ENCODE measurements at places on chromosomes 7 and 10.

DNA sequence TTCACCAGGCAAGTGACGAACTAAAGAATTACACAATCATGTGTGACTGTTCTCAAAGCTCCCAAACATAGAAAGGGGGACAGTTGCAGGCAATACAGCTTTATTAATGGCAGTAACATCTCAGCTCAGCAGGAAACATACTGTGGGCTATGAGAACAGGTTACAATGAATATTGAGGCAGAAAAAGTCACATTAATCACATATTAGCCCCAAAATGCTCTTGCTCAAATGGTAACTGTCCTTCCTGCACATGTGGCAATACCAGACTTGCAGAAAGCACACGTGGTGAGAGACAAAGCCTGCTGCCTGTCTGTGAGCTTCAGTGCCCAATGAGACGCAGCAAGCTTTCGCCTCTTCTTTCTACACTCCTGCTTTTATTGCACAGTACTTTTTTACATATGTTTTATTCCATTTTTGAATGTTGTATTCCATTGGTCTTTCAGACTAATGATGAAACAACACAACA is 104.9 kb upstream of the ACBD5 start:
- no peak for DNase-seq

DNA sequence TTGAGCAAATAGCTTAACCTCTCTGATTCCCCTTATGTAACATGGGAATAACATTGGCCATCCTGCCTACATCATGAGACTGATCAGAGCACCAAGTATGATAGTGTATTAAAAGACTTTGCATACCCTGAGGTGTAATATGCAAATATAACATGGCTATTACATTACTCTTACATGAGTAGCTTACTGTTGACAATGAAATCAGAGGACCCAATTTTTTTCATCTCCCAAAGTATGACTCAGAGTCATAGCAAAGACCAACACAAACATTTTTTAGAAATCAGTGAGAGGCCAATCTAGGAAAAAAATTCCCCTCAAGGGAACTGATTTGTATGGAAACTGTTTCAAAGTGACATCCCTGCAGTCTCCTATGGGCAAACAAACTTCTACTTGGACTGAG is 47.0 kb upstream of the TMEM140 start:
- no peak for DNase-seq

DNA sequence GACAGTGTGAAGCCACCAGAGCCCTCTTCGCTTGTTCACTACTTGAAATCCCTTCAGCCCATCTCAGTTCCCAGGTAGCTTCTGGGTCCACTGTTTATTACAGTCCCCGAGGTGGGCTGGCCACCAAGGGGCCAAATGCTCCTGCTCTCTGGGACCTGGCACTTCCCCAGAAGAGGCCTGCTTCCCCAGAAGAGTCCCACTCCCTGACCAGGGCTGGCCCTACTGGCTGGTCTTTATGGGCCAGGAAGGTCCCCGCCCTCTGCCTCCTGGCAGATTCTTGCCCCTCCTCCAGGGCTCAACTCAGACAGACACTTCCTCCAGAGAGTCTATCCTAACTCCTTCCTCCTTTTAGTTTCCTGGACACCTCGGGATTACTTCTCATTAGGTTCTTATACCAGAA is 70.7 kb upstream of the LRRC18 start:
- no peak for DNase-seq

DNA sequence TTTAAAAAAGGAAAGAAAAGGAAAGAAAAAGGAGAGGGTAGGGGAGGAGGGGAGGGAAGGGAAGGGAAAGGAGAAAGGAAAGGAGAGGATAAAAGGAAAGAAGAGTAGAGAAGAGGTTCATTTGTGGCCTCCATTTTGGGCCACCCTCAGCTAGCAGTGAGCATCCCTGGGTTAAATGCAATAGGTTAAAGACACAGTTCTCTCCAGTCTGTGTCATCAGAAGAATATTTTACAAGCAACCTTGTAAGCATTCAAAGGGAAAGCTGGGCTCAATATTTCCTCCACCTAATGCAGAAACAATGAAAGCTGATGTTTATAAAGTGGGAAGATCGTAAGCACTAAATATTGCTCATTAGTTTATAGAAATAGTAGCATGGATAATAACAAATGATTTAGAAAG is 219.1 kb upstream of the PITRM1 start:
- DNase-seq = no peak

DNA sequence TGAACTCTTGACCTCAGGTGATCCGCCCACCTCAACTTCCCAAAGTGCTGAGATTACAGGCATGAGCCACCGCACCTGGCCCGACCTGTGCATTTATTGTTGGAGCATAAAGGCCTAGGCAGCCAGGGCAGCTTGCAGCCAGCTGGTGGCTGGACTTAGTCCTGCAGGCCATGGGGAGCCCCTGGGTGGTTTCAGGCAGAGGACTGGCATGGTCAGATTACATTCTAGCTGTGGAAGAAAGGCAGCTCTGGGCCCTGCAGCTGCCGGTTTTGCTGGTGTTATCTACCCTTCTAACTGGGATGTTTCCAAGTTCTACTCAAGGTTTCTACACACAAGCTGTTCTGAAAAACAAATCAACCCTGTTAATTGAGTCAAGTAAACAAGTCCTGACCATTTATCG is 22.7 kb upstream of the MKRN1 start:
- no peak for DNase-seq

- DNase-seq = no peak
Measured at GRCh38 chr7:30678805-30679204, 3.5 kb downstream of the CRHR2 start.

GRCh38 chr10:90227217-90227656 is 525.8 kb downstream of the KIF20B start:
- no peak for DNase-seq

DNA sequence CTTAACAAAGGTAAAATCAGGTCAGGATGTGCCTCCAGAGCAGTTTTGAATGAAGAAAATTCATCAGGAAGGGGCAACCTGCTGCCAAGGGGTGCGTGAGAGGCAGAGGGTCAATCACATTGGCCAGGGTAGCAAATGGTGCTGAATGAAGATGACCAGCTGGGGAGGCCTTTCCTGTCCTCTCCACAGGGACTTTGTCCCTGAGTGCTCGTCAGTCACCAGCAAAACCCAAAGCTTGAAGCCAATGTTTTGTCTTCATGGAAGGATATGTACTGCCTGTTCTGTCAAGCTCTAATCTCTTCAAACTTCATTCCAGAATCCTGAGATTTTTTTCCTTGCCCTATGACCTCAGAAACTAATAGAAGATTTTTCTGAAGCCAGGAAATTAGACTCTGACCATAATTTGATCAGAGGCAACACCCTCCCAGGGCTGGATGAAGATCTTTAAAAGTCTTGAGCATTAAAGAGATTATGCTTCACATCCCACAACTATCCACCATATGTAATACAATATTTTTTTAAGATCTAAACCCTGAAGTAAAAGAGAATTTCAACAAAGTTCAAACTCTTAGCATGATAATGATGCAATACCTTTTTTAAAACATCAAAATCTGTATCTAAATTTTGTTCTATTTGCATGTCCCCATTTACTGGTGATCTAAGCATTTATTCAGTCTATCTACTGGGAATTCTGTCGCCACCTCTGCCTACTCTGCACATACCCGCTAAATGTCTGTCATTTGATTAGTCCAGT is 243.0 kb downstream of the SNX13 start:
- no peak for DNase-seq

- DNase-seq = no peak
Measured at GRCh38 chr7:37786741-37787569, 61.4 kb upstream of the NME8 start.

GRCh38 chr7:12647364-12648219 is 39.8 kb upstream of the ARL4A start:
- no peak for DNase-seq
